Lower leg skin (tissue), 4 donors: ENCODE measurements at places on chromosomes 1 and 21.

DNA sequence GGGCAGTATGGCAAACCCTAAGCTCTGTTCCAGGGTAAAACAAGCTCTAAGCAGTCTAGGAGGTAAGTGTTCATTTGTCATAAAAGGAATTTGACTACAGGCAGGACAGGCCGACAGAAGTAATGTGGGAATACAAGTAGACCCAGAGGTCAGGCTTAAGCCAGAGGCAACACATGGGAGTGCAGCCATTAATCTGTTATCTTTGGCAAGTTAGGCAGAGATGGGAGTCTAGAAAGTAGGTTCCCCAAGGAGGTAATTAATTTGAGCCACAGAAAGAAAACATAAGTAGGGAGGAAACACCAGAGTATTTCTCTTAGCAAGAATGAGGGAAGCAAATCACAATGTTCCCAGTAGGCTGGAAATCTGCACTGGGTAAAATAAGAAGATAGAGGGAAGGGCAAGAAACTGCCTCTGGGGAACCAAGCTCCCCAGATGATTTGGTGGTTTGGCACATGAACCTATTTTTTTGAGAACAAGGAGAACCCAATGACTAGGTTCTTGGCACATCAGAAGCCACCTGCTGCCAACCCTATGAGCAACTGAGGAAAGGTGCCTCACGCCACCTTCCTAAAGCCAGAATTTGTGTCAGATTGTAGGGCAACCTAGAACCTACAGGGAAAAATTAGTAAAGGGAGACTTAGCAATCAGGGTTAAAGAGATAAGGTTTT is 636.4 kb upstream of the PLXNA2 start:
- DNase-seq, result peak; percentile 24

DNA sequence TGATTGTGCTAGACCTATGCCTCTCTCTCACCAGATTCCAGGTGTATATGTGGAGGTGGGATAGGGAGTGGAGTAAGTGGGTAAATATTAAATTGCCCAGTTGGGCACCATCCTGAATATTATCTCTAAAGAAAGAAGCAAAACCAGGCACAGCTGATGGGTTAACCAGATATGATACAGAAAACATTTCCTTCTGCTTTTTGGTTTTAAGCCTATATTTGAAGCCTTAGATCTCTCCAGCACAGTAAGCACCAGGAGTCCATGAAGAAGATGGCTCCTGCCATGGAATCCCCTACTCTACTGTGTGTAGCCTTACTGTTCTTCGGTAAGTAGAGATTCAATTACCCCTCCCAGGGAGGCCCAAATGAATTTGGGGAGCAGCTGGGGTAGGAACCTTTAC is at the start of gene FCER1A:
Gene FCER1A, plus strand, starts transcription at position 242 of the 400 bp plus-strand sequence. Its CDS starts 29 bp downstream, at position 271.
- DNase-seq, result no peak

- no peak for DNase-seq
Measured at GRCh38 chr1:162353078-162353477, 23.6 kb downstream of the SPATA46 start.

- DNase-seq, result no peak
Measured at GRCh38 chr21:33739701-33740100, 97.4 kb downstream of the ITSN1 start.

DNA sequence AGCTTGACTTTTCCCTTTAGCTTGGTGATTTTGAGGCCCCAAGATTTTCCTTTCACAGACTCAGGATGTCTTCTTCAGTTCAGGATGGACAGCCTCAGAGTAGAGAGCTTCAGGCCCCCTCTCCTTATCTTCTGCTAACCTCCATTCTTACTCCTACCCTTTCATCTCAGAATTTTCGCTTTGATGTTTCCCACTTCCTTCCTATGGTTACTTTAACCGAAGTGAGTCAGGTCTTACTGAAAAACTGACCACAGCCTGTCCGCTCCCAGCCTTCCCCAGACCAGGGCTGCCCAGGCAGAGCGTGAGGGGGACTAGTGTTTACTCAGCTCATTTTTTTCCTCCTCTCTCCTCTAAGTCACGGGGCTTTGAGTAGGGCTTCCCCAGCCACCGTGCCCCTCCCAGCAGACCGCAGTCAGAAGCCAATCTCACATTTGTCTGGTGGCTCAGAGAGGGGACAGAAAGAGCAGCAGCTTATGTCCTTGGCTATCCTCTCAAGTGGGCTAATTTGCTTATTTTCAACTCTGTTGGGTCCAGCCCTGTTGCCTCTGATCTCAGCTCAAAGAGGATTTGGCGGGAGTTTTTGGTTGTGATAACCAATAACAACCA is 4.2 kb upstream of the IL19 start:
- peak; percentile 88 for DNase-seq
